ENCODE measurements at places on chromosomes 5 and 9. TPM values are rescaled to one million over a fixed set of nuclear protein-coding genes. Genes with fewer than 3 reads are reported as not detected.

Gene SLC6A19
- polyA plus RNA-seq = 0.19 TPM

DNA sequence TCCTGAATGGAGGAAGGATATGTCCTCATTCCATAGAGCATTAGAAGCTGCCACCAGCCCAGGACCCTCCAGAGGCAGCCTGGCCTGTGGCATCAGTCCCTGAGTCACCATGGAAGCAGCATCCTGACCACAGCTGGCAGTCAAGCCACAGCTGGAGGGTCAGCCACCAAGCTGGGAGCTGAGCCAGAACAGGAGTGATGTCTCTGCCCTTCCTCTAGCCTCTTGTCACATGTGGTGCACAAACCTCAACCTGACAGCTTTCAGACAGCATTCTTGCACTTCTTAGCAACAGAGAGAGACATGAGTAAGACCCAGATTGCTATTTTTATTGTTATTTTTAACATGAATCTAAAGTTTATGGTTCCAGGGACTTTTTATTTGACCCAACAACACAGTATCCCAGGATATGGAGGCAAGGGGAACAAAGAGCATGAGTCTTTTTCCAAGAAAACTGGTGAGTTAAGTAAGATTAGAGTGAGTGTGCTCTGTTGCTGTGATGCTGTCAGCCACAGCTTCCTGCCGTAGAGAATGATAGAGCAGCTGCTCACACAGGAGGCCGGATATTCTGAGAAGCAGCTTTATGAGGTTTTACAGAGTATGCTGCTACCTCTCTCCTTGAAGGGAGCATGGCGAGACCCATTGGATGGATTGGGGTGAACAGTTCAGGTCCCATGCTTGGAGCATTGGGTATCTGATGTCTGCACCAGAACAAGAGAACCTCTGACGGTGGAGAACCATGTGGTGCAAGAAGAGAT lies 13.0 kb upstream of the CYFIP2 start:
- no peak for DNase-seq

- peak; percentile 75 for DNase-seq
Measured at GRCh38 chr5:56640763-56641406, 174.5 kb upstream of the MAP3K1 start.

Gene CER1
- polyA plus RNA-seq = not detected

DNA sequence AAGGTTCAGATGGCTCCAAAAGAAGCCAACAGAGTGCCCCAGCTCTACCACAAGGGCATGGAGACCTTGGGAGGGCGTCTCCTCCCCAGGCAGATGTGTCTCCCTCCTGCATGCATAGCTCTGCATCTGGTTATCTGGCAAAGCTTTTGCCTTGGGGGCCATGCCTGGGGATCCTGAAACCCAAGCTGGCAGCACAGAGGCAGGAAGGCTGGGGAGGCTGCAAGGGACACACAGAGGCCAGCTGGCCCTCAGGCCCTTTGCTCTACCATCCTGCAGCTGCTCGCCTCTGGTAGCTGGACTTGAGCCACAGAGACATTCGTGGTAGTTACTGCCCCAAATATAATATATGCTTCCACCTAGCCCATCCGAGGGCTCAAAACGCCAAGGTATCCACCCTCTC lies 3.9 kb downstream of the SEPTIN8 start:
- no peak for DNase-seq

Gene COL23A1
- polyA plus RNA-seq = 1.1 TPM

DNA sequence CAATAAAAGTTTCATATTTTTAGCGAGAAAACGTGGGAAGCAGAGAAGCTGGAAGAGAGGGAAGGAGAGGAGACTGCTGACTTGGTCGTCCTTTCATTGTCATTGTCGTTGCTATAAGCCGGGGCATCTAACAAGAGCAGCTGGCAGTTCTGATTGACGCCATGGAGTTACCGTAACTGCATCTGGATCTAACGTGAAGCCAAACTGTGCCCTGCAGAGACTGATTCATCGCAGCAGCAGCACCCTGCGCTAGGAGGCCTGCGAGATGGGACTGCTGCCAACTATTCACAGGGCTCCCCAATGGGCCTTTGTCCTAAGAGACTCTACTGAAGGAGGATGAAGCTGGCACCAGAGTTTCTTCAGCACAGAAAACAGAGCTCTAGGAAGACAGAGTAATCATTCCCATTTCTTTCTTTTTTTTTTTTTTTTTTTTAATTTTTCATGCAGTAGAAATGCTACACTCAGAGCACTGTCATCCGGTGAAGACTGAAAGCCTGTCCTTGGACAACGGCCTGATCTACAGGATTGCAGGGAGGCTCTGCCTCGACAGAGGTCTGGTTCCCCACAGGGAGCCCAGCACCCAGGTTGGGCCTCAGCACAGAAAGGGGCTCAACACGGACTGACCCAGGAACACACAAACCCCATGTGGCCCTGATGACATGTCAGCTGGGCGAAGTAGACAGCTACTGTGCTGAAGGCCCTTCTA lies 47.8 kb downstream of the RETREG1 start:
- DNase-seq = peak; percentile 75

DNA sequence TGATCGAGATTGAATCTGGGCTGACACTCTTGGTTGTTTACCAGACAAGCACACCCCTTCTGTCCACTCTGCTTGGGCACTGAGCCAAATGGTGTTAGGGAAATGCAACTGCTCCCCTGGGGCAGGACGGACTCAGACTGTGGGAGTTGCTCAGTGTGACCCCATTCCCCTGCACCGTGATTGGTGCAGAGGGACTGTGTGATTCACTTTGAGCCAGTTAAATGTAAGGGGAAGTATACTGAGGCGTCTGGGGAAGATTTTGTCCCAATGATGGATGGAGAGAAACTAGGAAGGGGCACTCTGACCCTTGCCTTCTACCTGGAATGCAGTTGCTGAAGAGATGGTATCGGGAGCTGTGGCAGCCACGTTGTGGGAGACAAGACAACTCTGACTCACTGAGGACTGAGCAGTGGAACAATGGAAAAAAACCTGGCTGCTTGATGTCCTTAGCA lies 196.0 kb upstream of the ANKRD55 start:
- peak; percentile 77 for DNase-seq

DNA sequence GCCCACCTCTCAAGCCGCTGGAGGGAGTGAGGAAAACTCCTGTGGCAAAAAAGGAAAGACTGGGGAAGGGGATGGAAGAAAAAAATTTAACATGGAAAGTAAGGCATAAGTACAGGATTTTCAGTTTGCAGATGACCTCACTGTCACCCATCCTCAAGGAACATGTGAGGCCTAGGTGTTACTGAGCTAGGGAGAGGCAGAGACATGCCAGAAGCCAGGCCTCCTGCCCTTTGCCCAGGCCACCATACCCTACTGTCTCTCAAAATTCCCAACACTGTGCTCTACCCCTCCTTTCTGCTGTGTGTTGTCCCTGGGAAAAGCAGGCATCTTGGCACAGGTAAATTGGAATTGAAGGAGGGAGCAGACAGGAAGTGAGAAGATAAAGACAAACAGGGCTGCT lies 4.4 kb upstream of the MGAT1 start:
- peak; percentile 2 for DNase-seq

GRCh38 chr9:117952581-117952980 lies 248.4 kb downstream of the TLR4 start:
- no peak for DNase-seq

Gene PCDHGB5
- polyA plus RNA-seq = 0.75 TPM

GRCh38 chr5:121691478-121691877 lies 160.2 kb upstream of the FTMT start:
- peak; percentile 33 for DNase-seq

Data from stomach (tissue), 19 donors.